Activated CD4-positive, alpha-beta T cell treated with anti-CD3 and anti-CD28 coated beads for 36 hours (primary cell): ENCODE measurements at places on chromosomes 5 and 9. TPM values are rescaled to one million over a fixed set of nuclear protein-coding genes. Genes with fewer than 3 reads are reported as not detected.

- no peak for DNase-seq
These were observed 141.1 kb downstream of the CHSY3 start for GRCh38 chr5:130045334-130045733.

GRCh38 chr9:114224247-114224610, 68.9 kb downstream of the COL27A1 start:
- DNase-seq = no peak

DNA sequence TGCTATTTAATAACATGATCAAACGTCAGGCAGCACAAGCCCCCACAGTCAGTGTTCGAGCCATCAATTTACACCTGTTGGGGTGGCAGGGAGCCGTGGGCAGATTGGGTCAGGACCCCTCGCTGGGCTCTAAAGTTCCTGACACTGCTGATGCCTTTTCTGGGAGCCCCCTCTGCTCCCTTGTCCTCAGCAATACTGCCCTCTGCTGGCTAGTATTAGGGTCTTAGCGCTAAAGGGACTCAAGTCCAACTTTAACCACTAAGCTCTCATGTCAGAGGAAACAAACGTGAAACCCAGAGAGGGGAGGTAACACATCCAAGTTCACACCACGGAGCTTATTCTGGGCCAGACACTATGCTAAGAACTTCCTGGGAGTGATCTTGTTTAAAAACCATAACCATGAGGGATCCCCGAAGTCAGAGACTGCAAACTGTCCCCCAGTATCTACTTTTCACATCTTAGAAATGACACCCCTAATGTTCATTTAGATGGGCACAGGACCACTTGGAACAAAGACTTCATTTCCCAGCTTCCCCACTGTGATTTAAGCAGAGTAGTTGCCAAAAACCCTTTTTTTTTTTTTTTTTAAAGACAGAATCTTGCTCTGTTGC, 20.4 kb downstream of the ANKS6 start:
- DNase-seq = peak; percentile 47

GRCh38 chr5:41695920-41696582, 174.2 kb downstream of the OXCT1 start:
- DNase-seq = peak; percentile 7

DNA sequence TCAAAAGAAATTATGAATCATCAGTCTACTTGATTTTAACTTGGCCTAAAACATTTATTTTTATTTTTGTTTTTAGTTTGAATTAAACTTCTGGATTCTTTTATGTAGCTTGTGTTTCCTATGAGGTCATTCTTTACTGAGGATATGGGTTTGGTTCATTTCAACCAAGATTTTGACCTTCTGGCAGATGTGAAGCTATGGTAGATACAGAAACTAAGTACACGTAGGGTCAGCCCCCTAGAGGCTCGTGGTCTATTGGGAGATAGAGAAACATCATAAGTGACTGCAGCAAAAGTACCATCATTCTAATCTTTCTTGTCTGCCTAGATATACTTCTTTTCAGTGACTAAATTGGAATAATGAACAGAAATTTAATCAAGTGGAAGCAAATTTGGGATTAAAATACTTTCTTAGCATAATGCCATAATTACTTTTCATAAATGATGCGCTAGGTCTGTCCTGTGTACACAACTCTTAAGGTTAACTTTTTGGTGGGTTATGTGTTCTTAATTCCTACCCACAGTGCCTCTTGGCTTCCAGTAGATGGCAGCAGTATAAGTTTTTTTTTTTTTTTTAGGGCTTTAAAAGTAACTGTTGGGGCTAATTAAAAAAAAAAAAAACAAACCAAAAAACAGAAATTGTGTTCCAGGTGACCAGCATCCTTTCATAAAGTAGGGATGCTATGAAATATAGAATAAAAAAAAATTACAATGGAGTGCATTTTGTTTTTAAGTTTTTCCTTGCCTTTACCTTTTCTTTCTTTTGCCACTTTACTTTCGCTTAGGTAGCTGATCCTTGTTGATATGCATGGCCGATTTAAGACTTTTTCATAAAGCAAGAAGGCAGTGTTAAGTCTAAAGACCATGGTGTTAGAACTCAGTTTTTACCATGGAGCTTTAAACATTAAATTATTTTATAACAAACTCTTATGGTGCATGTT, 49.9 kb downstream of the LRRTM2 start:
- DNase-seq = peak; percentile 8

PCDHGA2 gene
- total RNA-seq = not detected

SMC2 gene
- 84.5 TPM for total RNA-seq

C9orf153 gene
- total RNA-seq = 0.46 TPM
